Peyer's patch (tissue), 4 donors: ENCODE measurements at places on chromosomes 11 and 22. TPM values are rescaled to one million over a fixed set of nuclear protein-coding genes. Genes with fewer than 3 reads are reported as not detected.

The SLCO2B1 gene
- 293 TPM for total RNA-seq

The ABCC8 gene
- 15.4 TPM for total RNA-seq

The CNGA4 gene
- not detected for total RNA-seq

The BATF2 gene
- 11.1 TPM for total RNA-seq

- H3K36me3 ChIP-seq, result no peaks in the 10 kb centered on the region
- no peaks in the 10 kb centered on the region for H3K4me1 ChIP-seq
- DNase-seq, result no peak
These were observed 21.7 kb upstream of the IFITM3 start for GRCh38 chr11:342328-342727.

- H3K36me3 ChIP-seq, result no peaks in the 10 kb centered on the region
- DNase-seq, result no peak
- no peaks in the 10 kb centered on the region for H3K4me1 ChIP-seq
- no peaks in the 10 kb centered on the region for H3K27me3 ChIP-seq
These were observed 600.1 kb upstream of the CHORDC1 start for GRCh38 chr11:90822996-90823395.

- no peaks in the 10 kb centered on the region for H3K4me1 ChIP-seq
- DNase-seq, result no peak
- no peaks in the 10 kb centered on the region for H3K27me3 ChIP-seq
- no peak overlapping the region for H3K4me3 ChIP-seq
These were observed 45.2 kb downstream of the CTSC start for GRCh38 chr11:88292171-88292843.

DNA sequence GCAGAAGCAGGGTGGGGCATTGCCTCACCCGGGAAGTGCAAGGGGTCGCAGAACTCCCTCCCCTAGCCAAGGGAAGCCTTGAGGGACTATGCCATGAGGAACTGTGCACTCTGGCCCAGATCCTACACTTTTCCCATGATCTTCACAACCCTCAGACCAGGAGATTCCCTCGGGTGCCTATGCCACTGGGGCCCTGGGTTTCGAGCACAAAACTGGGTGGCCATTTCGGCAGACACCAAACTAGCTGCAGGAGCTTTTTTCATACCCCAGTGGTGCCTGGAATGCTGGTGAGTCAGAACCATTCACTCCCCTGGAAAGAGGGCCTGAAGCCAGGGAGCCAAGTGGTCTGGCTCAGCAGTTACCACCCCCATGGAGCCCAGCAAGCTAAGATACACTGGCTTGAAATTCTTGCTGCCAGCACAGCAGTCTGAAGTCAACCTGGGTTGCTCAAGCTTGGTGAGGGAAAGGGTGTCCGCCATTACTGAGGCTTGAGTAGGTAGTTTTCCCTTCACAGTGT is 573.7 kb upstream of the ANO3 start:
- H3K27ac ChIP-seq, result no peak overlapping the region
- H3K36me3 ChIP-seq, result no peaks in the 10 kb centered on the region
- H3K27me3 ChIP-seq, result no peaks in the 10 kb centered on the region
- no peaks in the 10 kb centered on the region for H3K4me1 ChIP-seq
- no peak for DNase-seq
- no peak overlapping the region for H3K4me3 ChIP-seq

GRCh38 chr11:7665473-7666291 is 7.6 kb downstream of the CYB5R2 start:
- no peaks in the 10 kb centered on the region for H3K4me1 ChIP-seq
- H3K27ac ChIP-seq, result no peak overlapping the region
- no peaks in the 10 kb centered on the region for H3K27me3 ChIP-seq
- peak; percentile 94 for DNase-seq
- peaks cover 12% of the 10 kb centered on the region for H3K36me3 ChIP-seq
- no peak overlapping the region for H3K4me3 ChIP-seq

- no peak overlapping the region for H3K4me3 ChIP-seq
- no peak overlapping the region for H3K27ac ChIP-seq
- H3K36me3 ChIP-seq, result no peaks in the 10 kb centered on the region
- no peaks in the 10 kb centered on the region for H3K4me1 ChIP-seq
- no peak for DNase-seq
These were observed 85.1 kb upstream of the CARD18 start for GRCh38 chr11:105224482-105225253.

DNA sequence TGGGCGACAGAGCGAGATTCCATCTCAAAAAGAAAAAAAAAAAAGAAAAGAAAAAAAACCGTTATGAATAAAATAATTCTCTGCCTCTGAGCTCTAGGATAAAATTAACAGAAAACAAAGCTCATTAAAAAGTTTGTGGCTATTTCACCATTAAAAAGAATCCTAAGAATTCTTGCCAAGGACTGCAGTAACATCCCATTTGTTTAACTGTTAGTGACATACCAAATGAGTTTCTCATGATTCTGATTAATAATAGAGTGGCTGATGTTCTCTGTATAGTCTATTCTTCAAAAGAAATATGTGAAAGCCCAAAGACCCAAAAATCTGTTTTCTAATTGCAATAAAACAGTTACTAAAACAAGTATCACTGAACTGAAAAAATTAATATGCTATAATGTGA is 19.7 kb downstream of the CLNS1A start:
- H3K4me3 ChIP-seq, result no peak overlapping the region
- H3K36me3 ChIP-seq, result no peaks in the 10 kb centered on the region
- no peak for DNase-seq
- no peaks in the 10 kb centered on the region for H3K27me3 ChIP-seq
- no peak overlapping the region for H3K27ac ChIP-seq

DNA sequence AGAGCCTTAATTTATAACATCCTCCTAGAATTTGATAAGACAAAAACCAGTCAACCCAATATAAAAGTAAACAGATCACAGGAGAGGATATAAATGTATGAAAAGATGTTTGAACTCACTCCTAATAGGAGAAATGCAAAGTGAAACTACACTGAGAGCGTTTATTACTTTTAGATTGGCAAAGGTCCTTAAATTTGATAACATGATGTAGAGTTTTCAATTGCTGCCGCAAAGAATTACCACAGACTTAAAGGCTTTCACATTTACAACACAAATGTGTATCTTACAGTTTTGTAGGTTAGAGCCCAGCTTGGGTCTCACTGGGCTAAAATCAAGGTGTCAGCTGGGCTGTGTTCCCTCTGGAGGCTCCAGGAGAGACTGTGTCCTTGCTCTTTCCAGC is 9.1 kb upstream of the POU2AF2 start:
- no peaks in the 10 kb centered on the region for H3K36me3 ChIP-seq
- no peak overlapping the region for H3K27ac ChIP-seq
- no peaks in the 10 kb centered on the region for H3K4me1 ChIP-seq
- H3K27me3 ChIP-seq, result no peaks in the 10 kb centered on the region
- H3K4me3 ChIP-seq, result no peak overlapping the region
